ENCODE measurements at places on chromosomes 1 and 21. TPM values are rescaled to one million over a fixed set of nuclear protein-coding genes. Genes with fewer than 3 reads are reported as not detected.

Gene MIXL1
- 0.39 TPM for total RNA-seq

Gene GPR25
- not detected for total RNA-seq

Gene S100A2
- 4.5 TPM for total RNA-seq

Gene IGSF9
- total RNA-seq = 7.1 TPM

Gene PROK1
- not detected for total RNA-seq

Gene PLPPR5
- not detected for total RNA-seq

Gene FAM72C
- total RNA-seq = 15.6 TPM

Gene MYBPH
- not detected for total RNA-seq

Gene TRIM63
- not detected for total RNA-seq

Gene ANGPTL1
- total RNA-seq = 6.8 TPM

Gene HRNR
- not detected for total RNA-seq

Gene FAM78B
- total RNA-seq = 0.24 TPM

Gene DMBX1
- total RNA-seq = 1.4 TPM

Gene OVAAL
- not detected for total RNA-seq

Gene HHIPL2
- total RNA-seq = 0.66 TPM

Measured in A673 (cell line).